MG63 (cell line): ENCODE measurements at places on chromosomes 16 and 17. TPM values are rescaled to one million over a fixed set of nuclear protein-coding genes. Genes with fewer than 3 reads are reported as not detected.

The ENPP7 gene
- total RNA-seq = not detected in 2 replicates

- no peak for DNase-seq
Observed at GRCh38 chr17:8426094-8426720, 9.5 kb upstream of the NDEL1 start.

- DNase-seq = peak; percentile 64
Observed at GRCh38 chr17:5630434-5630833, 46.1 kb upstream of the NLRP1 start.

The HYDIN gene
- total RNA-seq = 0.26 and 0.67 TPM in 2 replicates

- DNase-seq = peak; percentile 26
Observed at GRCh38 chr17:7560172-7561027, 1.3 kb upstream of the SENP3 start.

The CSH1 gene
- not detected in 2 replicates for total RNA-seq
